Pons (tissue), 1 donor: ENCODE measurements at places on chromosomes 6 and 20.

- no peak for DNase-seq
These were observed 63.6 kb downstream of the IPCEF1 start for GRCh38 chr6:154292855-154293519.

DNA sequence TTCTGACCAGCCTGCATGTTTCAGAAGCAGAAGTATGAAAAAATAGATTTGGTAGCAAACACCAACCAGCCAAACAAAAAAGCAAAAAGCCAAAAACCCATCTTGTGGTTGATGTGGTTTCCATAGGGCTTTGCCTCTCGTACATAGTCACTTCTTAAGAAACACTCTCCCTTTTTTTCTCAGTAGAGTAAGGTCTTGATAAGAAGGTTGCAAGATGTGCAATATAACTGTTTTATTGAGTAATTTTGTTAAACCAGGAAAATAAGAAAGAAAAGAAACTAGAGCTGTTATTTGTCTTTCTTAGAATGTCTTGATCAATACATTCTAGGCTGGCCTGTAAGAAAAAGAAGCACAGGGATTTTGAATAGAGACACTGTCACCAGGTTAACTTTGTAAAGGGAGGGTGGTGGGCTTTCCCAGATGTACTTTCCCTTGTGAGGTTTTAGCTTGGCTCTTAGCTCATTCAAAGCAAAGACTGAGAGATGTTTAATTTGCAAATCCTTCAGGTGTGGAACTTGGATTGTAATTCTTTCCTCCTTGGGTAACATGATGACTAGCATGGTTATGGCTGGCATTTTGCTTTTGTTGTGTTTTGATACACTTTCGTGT, 49.7 kb downstream of the AKAP12 start:
- DNase-seq = no peak

DNA sequence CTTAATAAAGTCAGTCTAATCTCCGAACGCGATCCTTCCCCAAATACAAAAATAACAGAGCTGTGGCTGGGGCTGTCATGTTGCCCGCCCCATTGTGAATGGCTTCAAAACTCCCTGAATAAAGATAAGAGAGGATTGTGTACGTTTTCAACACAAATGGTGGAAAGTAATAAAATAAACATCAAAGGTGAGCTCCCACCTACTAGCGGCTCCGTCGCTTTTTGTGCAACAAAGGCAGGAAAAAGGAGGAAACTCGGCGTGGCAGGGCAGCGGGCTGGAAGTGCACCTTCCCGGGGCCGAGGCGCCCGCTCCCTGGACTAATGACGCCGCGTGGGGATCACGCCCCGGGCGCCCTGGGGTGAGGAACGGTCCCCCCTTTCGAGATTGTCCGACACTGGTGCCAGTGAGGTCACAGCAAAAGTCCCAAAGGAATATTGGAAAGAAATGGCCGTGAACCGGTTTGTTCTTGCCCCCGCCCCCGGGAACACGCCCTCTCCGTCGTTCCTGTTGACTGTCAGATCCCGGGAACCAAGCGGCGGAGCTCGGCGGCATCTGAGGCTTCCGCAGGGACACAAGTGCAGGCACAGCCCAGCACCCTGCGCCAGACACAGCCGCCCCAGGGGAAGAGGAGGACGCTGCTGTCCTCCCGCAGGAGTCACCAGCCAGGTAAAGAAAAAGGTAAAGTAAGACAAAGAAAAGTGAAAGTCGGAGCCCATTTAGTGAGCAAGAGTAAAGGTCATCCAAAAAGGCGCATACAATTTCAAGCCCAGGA, 1.1 kb upstream of the FOXQ1 start:
- no peak for DNase-seq

DNA sequence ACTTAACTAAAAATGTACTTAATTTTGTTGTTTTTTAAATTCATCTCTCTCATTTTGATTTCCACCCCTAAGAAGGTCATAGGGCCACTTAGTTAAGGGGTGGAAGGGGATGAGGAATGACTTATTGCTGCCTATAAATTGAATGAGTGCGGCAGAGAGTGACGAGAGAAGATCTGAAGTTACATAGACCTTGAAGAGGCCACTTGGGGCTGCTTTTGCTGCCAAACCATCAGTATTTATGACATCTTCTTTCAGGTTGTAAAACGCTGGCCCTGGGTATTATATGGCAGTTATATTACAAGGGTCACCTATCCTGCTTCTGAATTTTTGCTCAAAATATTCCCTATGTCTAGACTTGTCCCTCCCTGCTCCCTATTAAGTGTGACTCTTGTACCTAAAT, 119.6 kb upstream of the RIMS1 start:
- DNase-seq = no peak

- peak; percentile 74 for DNase-seq
These were observed 45.8 kb upstream of the PNRC1 start for GRCh38 chr6:89034586-89035251.

GRCh38 chr20:49712118-49712517, 1.6 kb downstream of the B4GALT5 start:
- no peak for DNase-seq

DNA sequence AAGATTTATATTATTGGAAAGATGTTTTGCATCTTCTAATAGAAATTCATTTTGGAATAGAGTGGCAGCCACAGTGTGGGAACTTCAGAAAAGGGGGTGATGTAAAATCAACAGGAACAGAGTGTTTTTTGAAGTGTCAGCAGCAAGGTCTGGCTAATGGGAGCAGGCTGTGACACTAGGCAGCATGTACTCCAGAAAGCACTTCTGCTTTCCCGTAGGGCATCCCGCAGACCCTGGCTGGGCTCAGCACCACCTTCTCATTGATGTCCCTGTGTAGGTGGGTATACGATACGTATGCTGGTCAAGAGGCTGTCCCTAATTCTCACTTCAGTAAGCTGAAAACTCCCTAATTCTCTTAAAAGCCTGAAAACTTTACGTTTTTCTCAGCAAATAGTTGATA, 74.7 kb downstream of the EYA4 start:
- no peak for DNase-seq

GRCh38 chr6:119296036-119297035, 53.2 kb downstream of the MAN1A1 start:
- DNase-seq = no peak

DNA sequence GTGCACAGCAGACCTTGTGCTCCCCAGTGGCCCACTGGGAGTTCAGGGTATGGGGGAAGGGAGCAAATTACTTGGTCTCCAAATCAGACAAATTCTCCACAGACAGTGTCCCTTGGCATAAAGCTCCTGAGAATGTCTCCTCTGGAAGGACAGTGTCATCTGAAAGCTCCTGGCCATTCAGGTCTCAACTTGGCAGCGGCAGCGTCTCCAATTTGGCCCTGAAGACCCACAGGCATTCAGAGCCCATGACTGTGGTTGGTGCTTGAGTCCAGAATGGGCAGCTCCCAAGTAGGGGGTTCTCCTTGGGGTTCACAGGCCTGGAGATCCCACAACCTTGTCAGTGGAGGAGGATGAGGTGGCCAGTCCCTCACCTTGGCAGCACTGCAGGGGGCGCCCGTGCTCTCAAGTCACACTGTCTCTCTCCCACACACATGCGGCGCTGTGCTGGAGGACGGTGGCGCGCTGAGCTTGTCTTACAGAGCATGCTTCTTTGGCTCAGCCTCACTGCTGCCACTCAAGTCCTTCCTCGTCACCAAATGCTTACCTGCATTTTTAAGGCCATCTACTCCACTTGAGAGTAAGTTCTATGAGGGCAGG, 20.7 kb downstream of the DYNLRB1 start:
- DNase-seq = no peak

- DNase-seq = peak; percentile 11
These were observed 84.3 kb downstream of the CARMIL1 start for GRCh38 chr6:25363427-25363826.

DNA sequence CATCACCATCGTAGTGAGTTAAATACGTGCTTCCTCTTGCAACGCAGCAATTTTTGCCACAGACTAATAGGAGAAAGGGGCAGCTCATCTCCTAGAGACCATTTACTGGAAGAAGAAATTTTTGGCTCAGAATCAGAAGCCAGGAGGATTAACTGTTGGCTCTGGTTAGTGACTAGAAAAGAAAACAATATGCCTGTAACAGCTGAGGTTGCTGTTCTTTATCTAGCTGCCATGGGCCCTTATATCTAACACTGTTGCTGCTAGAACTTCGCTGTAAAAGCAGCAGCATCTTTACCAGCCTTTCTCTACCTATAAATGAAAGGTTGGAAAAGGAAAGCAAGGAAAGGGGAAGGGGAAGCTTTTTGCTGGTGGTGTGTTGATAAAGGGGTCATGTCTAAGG, 65.9 kb downstream of the FAM135A start:
- DNase-seq = no peak
